Esophagus squamous epithelium (tissue), 5 donors: ENCODE measurements at places on chromosomes 1 and 21.

DNA sequence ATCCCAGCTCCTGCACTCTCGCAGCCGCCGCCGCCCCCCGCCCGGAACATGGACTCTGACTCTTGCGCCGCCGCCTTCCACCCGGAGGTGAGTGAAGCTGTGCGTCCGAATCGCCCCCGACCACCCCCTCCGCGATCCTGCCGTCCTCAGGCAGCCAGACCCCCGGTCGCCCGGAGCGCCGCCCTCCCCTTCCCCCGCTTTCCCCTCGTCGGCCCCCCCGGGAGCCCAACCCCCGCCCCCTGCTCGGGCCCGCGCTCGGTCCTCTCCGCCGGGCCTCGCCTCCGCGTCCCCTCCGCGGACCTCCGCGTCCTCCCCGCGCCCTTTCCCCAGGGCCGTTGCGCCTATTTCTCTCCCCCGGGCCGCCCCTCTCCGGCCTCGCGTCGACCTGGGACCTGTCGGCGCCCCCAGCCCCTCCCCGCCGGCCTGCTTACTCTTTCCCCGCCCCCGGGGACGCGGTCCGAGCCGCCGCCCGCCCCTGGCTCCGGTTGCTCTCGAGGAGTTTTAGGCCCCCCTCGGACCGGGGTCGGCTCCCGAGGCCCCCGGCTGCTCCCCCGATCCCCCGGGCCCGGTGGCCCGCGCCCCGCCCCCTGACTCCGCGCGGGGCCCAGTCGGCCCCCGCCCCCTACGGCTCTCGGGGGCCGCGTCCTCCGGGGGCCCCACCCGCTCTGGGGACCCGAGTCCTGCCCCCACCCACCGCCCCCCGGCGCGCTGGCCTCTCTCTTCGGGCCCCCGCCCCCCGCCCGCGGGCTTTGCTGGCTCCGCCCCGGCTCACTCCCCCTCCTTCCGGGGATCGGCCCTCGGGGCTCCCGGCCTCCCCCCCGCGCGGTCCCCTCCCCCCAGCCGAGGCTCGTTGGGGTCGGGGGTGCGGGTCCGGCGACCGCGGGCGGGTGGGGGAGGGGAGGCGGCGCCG is 743 bp downstream of the PHF13 start:
- no peak for DNase-seq

- no peak for DNase-seq
Measured at GRCh38 chr21:26199456-26199855, 28.9 kb upstream of the APP start.

GRCh38 chr1:161950377-161950776 is 73.3 kb downstream of the OLFML2B start:
- no peak for DNase-seq

DNA sequence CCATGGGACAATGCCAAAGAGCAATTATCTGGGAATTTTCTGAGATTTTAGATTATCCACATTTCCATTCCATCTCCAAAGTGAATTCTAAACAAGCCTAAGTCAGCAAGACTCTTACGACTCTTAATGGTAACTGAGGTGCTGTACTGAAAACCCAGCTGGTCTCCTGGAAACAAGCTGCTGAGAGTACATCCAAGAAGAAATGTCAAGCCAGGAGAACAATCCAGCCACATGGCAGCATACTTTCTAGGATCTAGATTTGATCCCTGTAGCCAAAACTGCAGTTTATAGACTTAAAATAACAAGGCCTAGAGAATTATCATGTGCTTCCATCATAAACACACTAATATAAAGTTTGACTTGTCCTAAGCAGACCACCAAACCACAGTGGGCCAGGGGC is 45.8 kb downstream of the KCNH1 start:
- no peak for DNase-seq

- DNase-seq, result no peak
Measured at GRCh38 chr1:226432586-226433340, 24.9 kb upstream of the PARP1 start.

GRCh38 chr1:189311915-189312314 is 1165.7 kb downstream of the BRINP3 start:
- DNase-seq, result no peak

GRCh38 chr1:9654051-9654833 is 2.7 kb downstream of the PIK3CD start:
- DNase-seq, result no peak

GRCh38 chr21:38712071-38712470 is 93.7 kb upstream of the ETS2 start:
- DNase-seq, result no peak

DNA sequence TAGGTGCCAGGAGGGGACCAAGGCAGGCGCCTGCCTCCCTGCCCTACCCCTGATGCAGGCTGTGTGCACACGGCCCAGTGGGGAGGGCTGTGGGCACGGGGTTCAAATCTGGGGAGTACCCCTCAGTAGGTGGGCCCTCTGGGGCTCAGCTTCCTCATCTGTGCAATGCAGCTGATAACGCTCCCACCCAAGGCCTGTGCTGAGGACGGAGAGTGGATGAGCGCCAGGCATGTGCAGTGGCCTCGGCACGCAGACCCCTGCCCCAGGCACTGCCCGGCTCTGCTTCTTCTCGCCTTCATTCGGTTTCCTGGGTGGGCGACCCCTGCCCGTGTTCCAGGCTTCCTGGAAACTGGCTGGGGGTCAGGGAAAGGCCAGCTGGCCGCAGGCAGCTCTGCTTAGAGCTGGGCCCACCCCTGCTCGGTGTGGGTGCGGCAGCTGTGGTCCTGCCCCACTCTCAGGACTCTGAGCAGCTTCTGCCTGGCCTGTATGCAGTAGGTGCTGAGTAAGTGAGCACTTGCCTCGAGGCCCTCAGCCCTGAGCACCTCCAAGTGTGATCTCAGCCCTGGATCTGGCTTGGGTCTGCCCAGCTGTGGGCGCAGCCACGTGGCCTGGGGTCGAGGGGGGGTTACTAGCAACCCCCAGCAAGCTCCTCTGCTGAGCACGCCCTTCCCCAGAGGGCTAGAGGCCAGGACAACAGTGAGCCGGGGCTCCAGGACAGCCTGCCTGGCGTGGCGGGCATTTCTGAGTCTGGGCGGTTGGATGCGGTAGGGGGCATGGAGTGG is 11.9 kb upstream of the TNFRSF14 start:
- no peak for DNase-seq

GRCh38 chr1:35554266-35555211 is 2.7 kb downstream of the KIAA0319L start:
- DNase-seq, result no peak

GRCh38 chr1:212699625-212700222 is at the start of gene BATF3:
Gene BATF3 (minus strand): TSS chr1:212699840. CDS start chr1:212699762, 78 bp downstream.
- DNase-seq, result no peak

DNA sequence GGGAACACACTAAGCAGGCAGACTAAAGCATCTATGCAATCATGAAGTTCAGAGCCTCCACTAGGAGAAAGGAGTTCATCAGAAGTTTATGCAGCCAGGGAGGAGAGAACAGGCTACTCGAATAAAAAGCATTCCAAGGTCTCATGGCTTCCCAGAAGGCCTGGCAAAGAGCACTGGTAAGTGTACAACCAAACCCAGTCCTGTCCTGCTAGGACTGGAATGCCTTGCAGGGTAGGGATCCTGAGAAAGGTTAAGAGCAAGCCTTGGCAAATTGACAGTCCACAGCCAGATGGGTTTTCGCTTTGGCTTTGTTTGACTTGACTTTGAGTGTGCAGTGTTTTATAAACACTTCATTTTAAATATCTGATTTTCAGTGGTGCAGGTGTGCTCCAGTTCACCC is 133.6 kb upstream of the ATP1B1 start:
- no peak for DNase-seq

DNA sequence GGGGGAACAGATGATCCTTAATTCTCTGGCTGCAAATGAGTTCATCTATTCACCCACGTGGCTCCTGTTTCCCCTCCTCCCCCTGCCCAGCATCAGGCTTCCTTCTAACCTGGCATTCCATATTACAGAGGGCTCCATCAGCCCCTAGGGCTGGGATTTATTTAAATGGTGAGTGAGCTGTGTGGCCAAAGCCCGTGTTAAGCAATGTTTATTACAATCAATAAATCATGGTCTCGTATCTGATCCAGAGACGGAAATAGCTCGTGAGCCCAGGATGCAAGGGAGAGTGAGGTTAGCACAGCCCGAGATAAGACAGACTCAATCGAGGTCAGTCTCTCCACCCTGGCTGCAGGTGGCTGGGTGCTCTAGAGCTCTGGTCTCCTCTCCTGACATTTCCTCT is 43.1 kb upstream of the IGSF21 start:
- no peak for DNase-seq

DNA sequence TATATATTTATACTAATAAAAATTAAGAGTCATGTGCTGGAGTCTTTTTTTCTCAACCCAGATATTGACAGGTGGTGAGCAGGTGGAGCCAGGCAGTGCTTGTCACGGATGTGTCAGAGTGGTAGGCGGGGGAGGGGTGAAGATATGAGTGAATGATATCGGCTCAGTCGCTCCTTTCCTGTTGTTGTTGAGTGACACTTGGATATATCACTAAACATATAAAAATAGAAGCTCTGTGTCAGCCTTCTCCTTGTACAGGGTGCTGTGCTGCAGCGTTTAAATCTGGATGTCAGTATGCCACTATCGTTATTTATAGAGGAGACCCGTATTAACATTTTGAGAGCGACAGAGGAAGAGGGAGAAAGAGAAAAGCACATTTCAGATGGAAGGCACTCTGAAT is 339.6 kb downstream of the NUF2 start:
- DNase-seq, result no peak

DNA sequence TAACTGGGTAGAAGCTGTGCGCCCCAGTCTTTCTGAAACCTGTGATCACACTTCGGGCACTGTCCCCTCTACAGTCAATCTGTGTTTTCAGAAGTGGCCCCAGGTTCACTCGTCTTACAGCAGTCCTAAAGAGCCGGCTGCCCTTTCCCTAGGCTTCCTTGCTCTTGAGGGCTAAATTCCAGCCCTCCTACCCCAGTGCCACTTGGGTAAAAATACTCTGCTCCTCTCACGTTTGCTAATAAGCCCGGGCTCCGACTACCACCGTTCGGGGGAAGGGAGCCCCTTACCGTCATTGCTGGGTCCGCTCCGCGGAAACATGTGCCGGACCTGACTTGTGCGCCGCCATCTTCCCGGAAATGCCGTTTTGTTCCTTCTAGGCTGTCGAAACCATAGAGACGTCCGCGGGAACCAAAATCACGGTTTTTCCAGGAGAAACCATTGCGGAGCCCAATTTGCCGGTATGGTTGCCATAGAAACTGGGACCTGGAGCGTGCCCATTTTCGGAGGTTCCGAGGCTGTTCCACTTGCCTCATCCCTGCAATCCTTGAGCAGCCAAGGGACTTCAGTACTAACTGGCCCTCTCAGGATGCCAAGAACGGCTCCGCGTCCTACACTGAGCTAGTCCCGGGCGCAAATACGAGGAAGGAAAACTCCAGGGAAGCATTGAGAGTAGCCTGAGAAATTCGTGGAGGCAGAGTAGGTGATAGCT is at the start of gene GPATCH4:
Gene GPATCH4, minus strand, starts transcription at position 358 of the 709 bp plus-strand sequence.
- DNase-seq, result no peak

- DNase-seq, result no peak
Measured at GRCh38 chr21:42406866-42407265, 3.2 kb downstream of the UBASH3A start.
